ENCODE measurements at places on chromosomes 2 and 18.

GRCh38 chr2:174335988-174336500, 1.3 kb downstream of the SP9 start:
- DNase-seq, result no peak
- peaks cover 100% of the 10 kb centered on the region for H3K27me3 ChIP-seq
- peaks cover 41% of the 10 kb centered on the region for H3K4me1 ChIP-seq
- no peak overlapping the region for H3K27ac ChIP-seq
- H3K36me3 ChIP-seq, result peaks cover 10% of the 10 kb centered on the region

DNA sequence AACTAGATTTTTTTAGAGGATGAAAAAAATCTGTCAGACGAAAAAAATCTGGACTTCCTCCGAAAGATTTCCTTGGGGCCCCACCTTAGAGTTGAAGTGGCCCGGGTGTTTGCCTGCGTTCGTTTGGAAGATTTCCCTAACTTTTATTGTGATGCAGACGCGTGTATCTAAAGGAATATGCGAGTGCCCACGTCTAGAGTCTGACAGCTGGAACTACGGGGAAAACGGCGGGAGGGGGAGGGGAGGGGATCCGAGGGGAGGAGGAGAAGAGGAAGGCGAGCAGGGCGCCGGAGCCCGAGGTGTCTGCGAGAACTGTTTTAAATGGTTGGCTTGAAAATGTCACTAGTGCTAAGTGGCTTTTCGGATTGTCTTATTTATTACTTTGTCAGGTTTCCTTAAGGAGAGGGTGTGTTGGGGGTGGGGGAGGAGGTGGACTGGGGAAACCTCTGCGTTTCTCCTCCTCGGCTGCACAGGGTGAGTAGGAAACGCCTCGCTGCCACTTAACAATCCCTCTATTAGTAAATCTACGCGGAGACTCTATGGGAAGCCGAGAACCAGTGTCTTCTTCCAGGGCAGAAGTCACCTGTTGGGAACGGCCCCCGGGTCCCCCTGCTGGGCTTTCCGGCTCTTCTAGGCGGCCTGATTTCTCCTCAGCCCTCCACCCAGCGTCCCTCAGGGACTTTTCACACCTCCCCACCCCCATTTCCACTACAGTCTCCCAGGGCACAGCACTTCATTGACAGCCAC, 2.4 kb upstream of the SP9 start:
- peaks cover 10% of the 10 kb centered on the region for H3K36me3 ChIP-seq
- no peak for DNase-seq
- H3K27ac ChIP-seq, result no peak overlapping the region
- peak overlapping the region; percentile 47 for H3K4me3 ChIP-seq

GRCh38 chr2:220880623-220881596, 691.2 kb downstream of the EPHA4 start:
- H3K27me3 ChIP-seq, result no peaks in the 10 kb centered on the region
- no peaks in the 10 kb centered on the region for H3K36me3 ChIP-seq
- H3K4me3 ChIP-seq, result no peak overlapping the region
- H3K4me1 ChIP-seq, result no peaks in the 10 kb centered on the region
- no peak overlapping the region for H3K27ac ChIP-seq

DNA sequence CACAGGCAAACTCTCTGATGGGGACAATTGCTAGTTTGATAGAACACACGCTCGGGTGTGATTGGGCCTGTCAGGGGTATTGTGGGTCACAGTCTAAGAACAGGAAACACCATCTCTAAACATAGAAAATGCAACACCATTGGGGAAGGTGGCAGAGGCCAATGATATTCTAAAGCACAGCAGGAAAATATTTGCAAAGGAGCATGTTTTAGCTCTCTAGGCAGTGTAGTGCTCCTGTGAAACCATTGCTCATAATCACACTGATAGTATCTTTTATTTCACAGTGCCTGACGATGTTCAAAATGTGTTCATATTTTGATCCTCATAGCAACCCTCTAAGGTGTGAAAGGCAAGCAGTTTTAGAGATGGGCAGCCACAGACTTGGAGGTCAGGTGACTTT, 224.2 kb downstream of the CD226 start:
- H3K27me3 ChIP-seq, result no peaks in the 10 kb centered on the region
- DNase-seq, result no peak
- no peak overlapping the region for H3K4me3 ChIP-seq
- no peaks in the 10 kb centered on the region for H3K36me3 ChIP-seq
- H3K4me1 ChIP-seq, result no peaks in the 10 kb centered on the region

- H3K4me1 ChIP-seq, result no peaks in the 10 kb centered on the region
- H3K4me3 ChIP-seq, result no peak overlapping the region
- H3K36me3 ChIP-seq, result no peaks in the 10 kb centered on the region
- no peak for DNase-seq
- no peak overlapping the region for H3K27ac ChIP-seq
These were observed 172.0 kb downstream of the SLC4A10 start for GRCh38 chr2:161796192-161796591.

GRCh38 chr2:71787108-71787415, 333.7 kb downstream of the DYSF start:
- no peak overlapping the region for H3K27ac ChIP-seq
- H3K36me3 ChIP-seq, result peaks cover 5% of the 10 kb centered on the region
- DNase-seq, result no peak
- no peak overlapping the region for H3K4me3 ChIP-seq

- no peaks in the 10 kb centered on the region for H3K27me3 ChIP-seq
- no peak overlapping the region for H3K27ac ChIP-seq
- peaks cover 7% of the 10 kb centered on the region for H3K4me1 ChIP-seq
- DNase-seq, result no peak
These were observed 18.8 kb upstream of the MREG start for GRCh38 chr2:216031960-216032689.

DNA sequence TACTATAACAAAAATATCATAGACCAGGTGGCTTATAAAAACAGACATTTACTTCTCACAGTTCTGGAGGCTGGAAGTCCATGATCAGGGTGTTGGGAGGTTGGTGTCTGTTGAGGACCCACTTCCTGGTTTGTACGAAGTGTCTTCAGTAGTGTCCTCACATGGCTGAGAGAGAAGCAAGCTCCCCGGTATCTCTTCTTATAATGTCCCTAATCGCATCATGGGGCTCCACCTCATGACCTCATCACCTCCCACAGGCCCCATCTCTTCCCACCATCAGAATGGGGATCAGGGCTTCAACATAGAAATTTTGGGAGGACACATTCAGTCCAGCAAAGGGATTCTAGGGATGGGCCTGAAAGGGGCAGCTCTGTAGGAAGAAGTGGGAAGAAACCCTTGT, 4.8 kb upstream of the NIFK start:
- H3K4me1 ChIP-seq, result peaks cover 9% of the 10 kb centered on the region
- peaks cover 16% of the 10 kb centered on the region for H3K36me3 ChIP-seq
- DNase-seq, result no peak
- no peak overlapping the region for H3K4me3 ChIP-seq
